ENCODE measurements at places on chromosomes 12 and 14. TPM values are rescaled to one million over a fixed set of nuclear protein-coding genes. Genes with fewer than 3 reads are reported as not detected.

PPP1R12A gene
- 115 TPM for polyA plus RNA-seq

SCNN1A gene
- polyA plus RNA-seq: 82.7 TPM

REM2 gene
- 2.0 TPM for polyA plus RNA-seq

RIPK3 gene
- 4.0 TPM for polyA plus RNA-seq

LHX5 gene
- polyA plus RNA-seq: not detected

ANGEL1 gene
- 22.3 TPM for polyA plus RNA-seq

IFI27L1 gene
- polyA plus RNA-seq: 33.0 TPM

CLEC2A gene
- polyA plus RNA-seq: not detected

SLC7A7 gene
- 141 TPM for polyA plus RNA-seq

SLC25A47 gene
- not detected for polyA plus RNA-seq

EMP1 gene
- 105 TPM for polyA plus RNA-seq

SDSL gene
- 13.6 TPM for polyA plus RNA-seq

CEBPE gene
- polyA plus RNA-seq: 0.26 TPM

NTF3 gene
- polyA plus RNA-seq: 5.4 TPM

C14orf132 gene
- 32.2 TPM for polyA plus RNA-seq

MTERF2 gene
- polyA plus RNA-seq: 30.2 TPM

GPR84 gene
- 0.24 TPM for polyA plus RNA-seq
